Activated naive CD8-positive, alpha-beta T cell treated with anti-CD3 and anti-CD28 coated beads, Interleukin-2, amount 50 U/mL, for 16 hours (primary cell): ENCODE measurements at places on chromosomes 6 and 20.

- no peak for DNase-seq
Measured at GRCh38 chr20:23147964-23148730, 62.0 kb upstream of the CD93 start.

GRCh38 chr6:47041741-47042140 lies 391 bp downstream of the ADGRF1 start:
- DNase-seq: no peak

- DNase-seq: no peak
Measured at GRCh38 chr6:44264154-44265006, 971 bp downstream of the NFKBIE start.

GRCh38 chr20:59938696-59939051 lies 1.4 kb downstream of the PPP1R3D start:
- no peak for DNase-seq
